ENCODE measurements at places on chromosomes 5 and 9. TPM values are rescaled to one million over a fixed set of nuclear protein-coding genes. Genes with fewer than 3 reads are reported as not detected.

DNA sequence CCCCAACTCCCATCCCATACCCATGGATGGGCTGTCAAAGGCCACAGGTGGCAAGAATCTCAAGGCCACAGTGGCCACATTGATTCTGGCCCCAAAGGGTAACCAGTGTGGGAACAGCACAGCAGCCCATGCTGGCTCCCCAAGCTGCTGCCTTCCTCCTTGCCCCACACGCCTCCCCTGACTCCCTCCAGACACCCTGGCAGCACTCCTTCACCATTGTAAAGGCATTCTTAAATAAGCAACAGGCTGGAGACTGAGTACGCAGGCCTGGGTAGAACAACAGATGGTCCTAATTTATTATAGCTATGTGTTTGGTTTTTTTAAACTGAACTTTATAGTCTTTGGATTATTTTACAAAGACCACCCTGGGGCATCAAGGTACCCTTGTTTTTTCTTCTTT is 158.8 kb downstream of the TSSK1B start:
- no peak for DNase-seq

SCGB3A2 gene
- not detected for total RNA-seq

DNA sequence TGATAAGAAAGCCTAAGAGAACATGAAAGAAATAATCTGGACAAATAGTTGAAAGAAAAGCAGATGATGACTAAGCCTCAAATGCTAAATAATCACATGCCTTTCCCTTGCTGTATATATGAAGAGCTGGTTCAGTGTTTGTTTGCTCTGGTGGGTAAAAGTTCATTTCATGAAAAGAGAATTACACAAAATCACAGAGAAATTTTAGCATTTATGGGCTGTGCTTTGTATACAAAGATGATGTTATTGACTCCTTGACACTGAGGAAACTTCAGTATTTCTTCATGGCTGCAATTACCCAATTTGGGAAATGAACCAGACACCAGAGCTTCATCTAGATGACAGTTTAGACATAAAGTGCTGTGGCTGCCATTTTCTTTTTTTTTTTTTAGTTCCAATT is 527.2 kb downstream of the NR2F1-AS1 start:
- no peak for DNase-seq

- DNase-seq, result peak; percentile 87
These were observed 195.2 kb upstream of the TUT7 start for GRCh38 chr9:86549401-86549811.

- DNase-seq, result no peak
These were observed 28.6 kb downstream of the C9orf153 start for GRCh38 chr9:86230858-86231257.

DNA sequence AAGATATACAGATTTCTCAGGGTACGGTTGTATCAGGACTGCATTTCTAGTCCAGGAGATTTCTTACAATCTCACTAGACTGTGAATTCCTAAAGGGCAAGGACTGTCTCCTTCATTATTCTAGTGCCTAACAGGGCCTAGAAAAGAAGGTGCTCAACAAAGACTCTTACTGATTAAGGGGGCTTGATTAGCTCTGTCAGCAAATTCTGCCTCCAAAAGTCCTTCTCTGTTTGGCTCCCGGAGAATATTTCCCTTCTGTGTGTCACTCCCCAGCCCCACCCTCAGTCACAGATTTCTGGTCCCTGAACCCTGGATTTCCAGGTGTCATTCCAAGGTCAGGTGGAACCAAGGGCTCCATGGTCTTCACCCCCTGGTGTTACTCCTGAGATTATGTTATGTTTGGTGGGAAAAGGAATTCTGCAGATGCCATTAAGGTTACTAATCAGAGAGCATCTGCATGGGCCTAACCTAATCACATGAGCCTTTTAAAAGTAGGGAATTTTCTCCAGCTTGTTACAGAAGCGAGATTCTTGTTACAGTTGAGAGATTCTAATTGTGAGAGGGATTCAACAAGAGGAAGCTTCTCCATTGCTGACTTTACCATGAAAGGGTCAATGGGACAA is 167.7 kb upstream of the LHFPL2 start:
- DNase-seq, result no peak

- no peak for DNase-seq
These were observed 60.4 kb downstream of the HMCN2 start for GRCh38 chr9:130325921-130326320.

GRCh38 chr5:170546282-170546681 is 42.5 kb downstream of the KCNIP1 start:
- DNase-seq, result peak; percentile 56

ZNF346 gene
- total RNA-seq, result 16.4 TPM

DNA sequence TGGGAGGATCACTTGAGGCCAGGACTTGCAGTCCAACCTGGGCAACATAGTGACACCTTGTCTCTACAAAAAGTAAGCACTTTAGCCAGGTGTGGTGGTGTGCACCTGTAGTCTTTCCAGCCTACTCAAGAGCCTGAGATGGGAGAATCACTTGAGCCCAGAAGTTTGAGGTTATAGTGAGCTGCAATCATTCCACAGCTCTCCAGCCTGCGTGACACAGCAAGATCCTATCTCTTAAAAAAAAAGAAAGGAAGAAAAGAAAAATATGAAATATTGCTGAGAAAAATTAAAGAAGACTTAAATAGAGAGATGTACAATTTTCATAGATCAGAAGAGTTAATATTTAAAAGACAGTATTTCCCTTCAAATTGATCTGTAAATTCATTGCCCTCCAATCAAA is 76.4 kb downstream of the SMIM15 start:
- no peak for DNase-seq

DNA sequence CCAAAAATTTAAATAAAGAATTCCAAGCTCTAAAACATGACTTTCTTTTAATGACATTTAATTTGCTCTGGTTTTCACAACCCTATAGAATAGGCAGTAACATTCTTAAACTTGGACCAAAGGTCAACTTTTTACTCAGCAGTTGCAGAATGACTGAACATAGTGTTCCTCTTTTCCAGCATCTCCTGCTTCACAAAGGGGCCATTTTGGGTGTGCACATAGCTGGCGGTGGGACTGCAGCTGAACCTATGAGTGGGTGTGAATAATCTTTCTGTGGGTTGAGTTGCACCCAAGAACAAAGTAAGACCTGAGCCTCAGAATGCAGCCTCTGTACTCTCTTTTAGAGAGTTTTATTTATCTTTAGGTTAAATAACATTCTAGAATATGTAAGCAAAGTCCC is 96.9 kb upstream of the HAPLN1 start:
- no peak for DNase-seq

PAPPA gene
- 1.3 TPM for total RNA-seq

DNA sequence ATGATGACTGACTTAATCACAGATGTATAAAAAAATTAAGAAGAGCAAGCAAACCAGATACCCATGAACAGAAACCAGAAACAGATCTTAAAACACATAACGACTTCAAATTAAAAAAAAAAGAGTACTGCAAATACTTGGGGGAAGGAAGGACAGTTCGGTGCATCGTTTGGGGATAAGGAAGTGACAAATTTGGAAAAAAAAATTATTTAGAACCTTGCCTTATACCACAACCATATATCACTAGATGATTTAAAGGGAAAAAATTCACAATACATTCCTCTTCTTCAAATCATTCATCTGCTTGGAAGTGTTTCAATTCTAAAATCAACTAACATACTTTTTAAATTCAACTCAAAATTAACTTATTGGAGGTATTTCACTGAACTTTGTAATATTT is 1038.6 kb upstream of the DMAC1 start:
- DNase-seq, result no peak

DNA sequence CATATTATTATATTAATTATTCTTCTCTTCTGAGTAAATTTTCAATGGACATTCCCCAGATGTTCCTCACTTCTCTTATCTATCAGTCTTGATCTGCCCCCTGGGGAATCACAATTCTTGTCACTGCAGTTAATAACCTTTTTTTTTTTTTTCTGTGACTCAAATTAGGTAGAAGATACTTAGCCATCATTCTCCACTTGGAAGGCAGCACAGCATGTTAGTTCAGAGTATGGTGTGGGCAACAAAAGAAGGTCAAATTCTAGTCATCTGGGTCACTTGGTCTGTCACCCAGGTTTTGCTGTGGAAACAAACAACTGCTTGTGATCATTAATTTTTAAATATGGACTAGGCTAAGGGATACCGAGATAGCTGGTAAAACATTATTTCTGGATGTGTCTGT is 8.1 kb upstream of the MOB3B start:
- no peak for DNase-seq

DNA sequence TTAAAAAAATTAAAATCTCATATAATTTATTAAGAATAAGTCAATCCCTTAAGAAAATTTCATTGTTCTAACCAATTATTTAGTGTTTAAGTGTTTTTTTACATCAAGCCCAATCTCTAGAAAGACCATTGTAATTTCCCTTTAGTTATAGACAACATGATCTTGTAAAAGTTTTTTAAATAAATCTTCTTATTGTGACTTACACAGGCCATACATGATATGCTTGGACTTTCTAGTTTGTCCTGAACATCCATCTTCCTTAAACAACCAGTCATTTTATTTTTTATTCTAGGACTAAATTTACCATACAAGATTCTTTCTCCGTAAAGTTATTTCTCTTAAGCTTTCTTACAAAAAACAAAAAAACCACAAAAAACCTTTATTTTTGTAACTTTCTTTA is 126.5 kb upstream of the MAST4 start:
- DNase-seq, result no peak

- no peak for DNase-seq
These were observed 333.4 kb downstream of the YTHDC2 start for GRCh38 chr5:113846941-113847340.

DNA sequence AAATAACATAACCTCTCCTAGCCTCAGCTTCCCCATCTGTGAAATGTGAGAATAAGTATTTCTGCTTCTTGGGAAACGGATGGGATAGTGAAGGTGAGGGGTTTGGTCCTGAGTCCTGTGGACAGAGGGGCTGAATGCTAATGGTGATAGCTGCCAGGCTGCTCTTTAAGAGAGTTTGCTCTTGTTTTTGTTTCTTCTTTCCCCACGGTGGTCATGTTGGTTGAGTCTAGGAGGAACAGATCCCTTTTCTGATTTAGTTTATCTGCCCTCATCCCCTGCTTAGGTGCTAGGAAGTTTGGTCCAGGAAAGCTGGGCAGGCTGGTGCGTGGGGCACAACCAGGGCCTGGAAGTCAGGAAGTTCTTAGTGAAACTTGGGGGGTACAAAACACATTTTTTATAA is 7.7 kb upstream of the PITX1 start:
- no peak for DNase-seq

GRCh38 chr5:68435611-68436010 is 220.1 kb downstream of the PIK3R1 start:
- DNase-seq, result no peak

GRCh38 chr9:26657958-26658357 is 234.6 kb downstream of the CAAP1 start:
- DNase-seq, result no peak

LCN1 gene
- total RNA-seq, result not detected

DNA sequence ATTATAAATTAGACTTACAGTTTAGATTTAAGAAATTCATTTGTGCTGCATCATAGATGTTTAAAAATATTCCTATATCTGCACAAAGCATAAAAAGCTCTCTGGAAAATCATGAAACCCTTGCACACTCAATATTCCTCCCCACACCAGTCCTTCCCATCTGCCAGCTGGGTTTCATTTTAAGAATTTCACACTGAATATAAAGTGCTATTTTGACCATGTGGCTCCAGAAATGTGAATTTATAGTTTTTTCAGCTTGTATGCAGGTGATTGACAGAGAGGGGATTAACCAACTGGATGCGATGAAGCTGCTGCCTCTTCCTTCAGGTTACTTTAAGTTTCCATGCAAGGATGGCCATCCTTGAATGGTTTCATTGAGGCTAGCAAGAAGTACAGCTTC is 346.3 kb downstream of the NDUFS4 start:
- no peak for DNase-seq

- DNase-seq, result no peak
These were observed 607.2 kb upstream of the WWC1 start for GRCh38 chr5:167684251-167684650.

DNA sequence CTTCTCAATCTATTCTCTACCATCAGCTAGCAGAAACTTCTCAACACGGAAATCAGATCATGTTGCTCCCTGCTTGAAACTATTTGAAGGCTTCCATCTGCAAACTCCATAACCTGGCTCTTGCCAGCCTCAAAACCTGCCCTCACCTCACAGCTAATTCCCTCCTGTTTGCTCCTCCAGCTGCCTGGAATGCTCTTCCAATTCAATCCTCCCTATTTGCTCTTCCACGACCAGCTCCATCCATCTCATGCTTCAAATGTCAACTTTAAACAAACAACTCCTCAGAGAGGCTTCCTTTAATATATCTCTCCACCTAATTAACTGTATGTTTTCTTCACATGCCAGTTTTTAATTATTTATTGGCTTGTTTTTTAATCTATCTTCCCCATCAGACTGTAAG is 1.5 kb downstream of the PLAA start:
- no peak for DNase-seq

DAB2 gene
- total RNA-seq, result 79.7 TPM

- DNase-seq, result peak; percentile 68
These were observed 35.7 kb upstream of the SLC36A2 start for GRCh38 chr5:151383011-151383410.

LAMC3 gene
- total RNA-seq, result 1.1 TPM

GRCh38 chr5:78300464-78301045 is 6.1 kb upstream of the AP3B1 start:
- peak; percentile 33 for DNase-seq

PFN3 gene
- total RNA-seq, result not detected

GRCh38 chr5:74177961-74178360 is 462.6 kb downstream of the ENC1 start:
- peak; percentile 64 for DNase-seq

- peak; percentile 84 for DNase-seq
These were observed 46.2 kb upstream of the PWWP2A start for GRCh38 chr5:160165137-160166068.

DNA sequence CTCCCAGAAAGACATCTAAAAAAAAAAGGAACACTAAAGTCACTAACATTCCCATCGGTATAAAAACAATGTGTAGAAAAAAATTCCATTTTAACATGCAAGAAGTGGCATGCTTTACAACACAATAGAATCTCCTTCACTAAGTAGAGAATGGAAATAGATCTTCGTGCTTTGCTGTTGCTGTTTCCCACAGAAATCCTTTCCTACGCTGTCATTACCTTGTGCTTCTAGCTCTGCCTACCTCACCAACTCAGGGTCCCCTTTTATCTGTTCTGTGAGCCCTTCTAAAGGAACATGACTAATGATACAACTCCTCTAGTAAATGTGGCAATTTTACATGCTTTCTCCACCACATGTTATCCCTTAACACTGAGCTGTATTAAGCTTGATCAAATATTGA is 202.9 kb downstream of the MCTP1 start:
- no peak for DNase-seq
